ENCODE measurements at places on chromosomes 7 and 10. TPM values are rescaled to one million over a fixed set of nuclear protein-coding genes. Genes with fewer than 3 reads are reported as not detected.

DNA sequence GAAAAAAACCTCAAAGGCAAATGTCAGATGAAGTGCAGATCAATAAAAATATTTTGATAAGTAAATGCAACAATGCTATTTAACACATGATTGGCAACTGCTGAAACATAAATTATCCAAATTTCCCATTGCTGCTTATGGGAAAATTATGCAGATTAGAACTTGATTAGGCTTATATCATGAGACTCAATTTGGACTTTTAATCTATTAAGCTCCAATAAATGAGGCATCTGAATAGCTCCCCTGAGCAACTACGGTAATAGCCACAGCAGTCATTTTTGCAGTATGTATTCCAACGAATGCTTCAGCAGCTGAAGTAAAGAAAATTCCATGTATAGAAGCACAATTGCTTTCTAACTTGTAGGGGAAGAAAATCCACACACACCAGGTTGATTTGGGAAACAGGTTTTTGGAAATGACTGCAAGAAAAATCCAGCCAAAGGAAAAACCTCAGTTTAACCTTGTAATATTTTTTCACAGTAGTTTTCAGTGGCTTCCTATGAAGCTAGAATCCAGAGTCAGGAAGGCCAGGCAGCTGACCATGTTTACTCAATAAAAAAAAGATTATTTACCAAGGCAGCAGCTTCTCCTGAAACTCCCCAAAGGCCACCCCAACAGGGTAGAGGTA lies 716.1 kb downstream of the KCNMA1 start:
- no peak overlapping the region for H3K4me3 ChIP-seq
- no peaks in the 10 kb centered on the region for H3K4me1 ChIP-seq
- H3K27me3 ChIP-seq, result no peaks in the 10 kb centered on the region
- DNase-seq, result no peak

GPR85 gene
- polyA plus RNA-seq, result 0.13 TPM

GRCh38 chr7:64883113-64883905 lies 19.8 kb upstream of the ZNF273 start:
- no peak overlapping the region for H3K27ac ChIP-seq
- peaks cover 7% of the 10 kb centered on the region for H3K4me1 ChIP-seq

- DNase-seq, result no peak
- no peaks in the 10 kb centered on the region for H3K4me1 ChIP-seq
- H3K27me3 ChIP-seq, result no peaks in the 10 kb centered on the region
Observed at GRCh38 chr10:94097656-94098055, 103.9 kb downstream of the PLCE1 start.

DNA sequence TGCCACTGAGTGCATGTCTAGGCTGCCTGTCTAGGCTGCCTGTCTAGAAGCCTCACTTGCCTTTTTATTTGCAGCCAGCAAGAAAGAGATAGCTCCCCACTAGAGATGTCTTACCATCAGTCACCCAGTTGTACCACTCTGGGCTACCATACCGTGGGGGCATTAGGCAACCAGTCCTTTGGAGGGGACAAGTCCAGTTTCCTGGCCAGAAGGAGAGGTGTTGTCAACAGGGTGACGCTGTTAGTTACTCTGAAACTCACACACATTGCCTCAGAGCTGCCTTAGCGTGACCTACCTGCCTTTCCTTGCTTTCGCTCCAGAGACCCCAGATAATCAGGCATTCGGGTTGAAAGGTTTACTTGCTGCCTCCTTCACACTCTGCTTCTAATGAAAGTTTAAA lies 155.4 kb downstream of the CELF2 start:
- H3K27ac ChIP-seq, result peak overlapping the region; percentile 95
- no peaks in the 10 kb centered on the region for H3K27me3 ChIP-seq
- H3K4me1 ChIP-seq, result peaks cover 83% of the 10 kb centered on the region
- peaks cover 7% of the 10 kb centered on the region for H3K36me3 ChIP-seq
- H3K4me3 ChIP-seq, result peak overlapping the region; percentile 92

AKR1C8 gene
- not detected for polyA plus RNA-seq

DNA sequence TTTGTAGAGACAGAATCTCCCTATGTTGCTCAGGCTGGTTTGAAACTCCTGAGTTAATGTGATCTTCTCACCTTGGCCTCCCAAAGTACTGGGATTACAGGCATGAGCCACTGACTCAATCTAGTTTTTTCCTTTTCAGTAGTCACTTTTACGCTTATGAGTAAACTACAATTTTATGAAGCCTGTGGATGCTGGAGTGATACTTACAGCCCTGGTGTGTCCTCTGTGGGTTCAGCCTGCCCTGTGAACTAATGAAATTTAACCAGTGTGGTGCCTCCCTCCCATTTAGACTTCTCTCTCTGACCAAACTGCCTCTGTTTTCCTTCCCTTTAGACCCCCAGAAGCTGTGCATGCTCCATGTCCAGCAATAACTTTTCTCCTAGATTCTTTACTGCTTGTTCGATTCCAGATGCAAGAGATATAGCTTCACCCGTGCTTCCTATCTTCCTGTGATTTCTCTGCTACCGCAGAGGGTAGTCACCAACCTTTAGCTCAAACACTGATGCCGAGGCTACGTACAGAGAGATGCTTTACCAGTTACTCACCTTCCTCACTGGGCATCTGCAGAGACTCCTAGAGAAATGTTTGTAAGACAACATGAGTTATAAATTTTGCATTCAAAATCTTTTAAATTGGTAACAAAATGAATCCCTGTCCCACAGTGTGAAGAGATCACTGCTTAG lies 90.8 kb downstream of the KIAA1217 start:
- no peak for DNase-seq
- H3K4me3 ChIP-seq, result no peak overlapping the region
- no peak overlapping the region for H3K27ac ChIP-seq
- H3K36me3 ChIP-seq, result no peaks in the 10 kb centered on the region

GRCh38 chr10:68721673-68722335 lies 765 bp downstream of the CCAR1 start:
- DNase-seq, result peak; percentile 15
- peaks cover 6% of the 10 kb centered on the region for H3K4me1 ChIP-seq
- no peaks in the 10 kb centered on the region for H3K36me3 ChIP-seq
- H3K27ac ChIP-seq, result peak overlapping the region; percentile 96

PWWP2B gene
- polyA plus RNA-seq, result 3.6 TPM
